ENCODE measurements at places on chromosomes 6 and 20. TPM values are rescaled to one million over a fixed set of nuclear protein-coding genes. Genes with fewer than 3 reads are reported as not detected.

DNA sequence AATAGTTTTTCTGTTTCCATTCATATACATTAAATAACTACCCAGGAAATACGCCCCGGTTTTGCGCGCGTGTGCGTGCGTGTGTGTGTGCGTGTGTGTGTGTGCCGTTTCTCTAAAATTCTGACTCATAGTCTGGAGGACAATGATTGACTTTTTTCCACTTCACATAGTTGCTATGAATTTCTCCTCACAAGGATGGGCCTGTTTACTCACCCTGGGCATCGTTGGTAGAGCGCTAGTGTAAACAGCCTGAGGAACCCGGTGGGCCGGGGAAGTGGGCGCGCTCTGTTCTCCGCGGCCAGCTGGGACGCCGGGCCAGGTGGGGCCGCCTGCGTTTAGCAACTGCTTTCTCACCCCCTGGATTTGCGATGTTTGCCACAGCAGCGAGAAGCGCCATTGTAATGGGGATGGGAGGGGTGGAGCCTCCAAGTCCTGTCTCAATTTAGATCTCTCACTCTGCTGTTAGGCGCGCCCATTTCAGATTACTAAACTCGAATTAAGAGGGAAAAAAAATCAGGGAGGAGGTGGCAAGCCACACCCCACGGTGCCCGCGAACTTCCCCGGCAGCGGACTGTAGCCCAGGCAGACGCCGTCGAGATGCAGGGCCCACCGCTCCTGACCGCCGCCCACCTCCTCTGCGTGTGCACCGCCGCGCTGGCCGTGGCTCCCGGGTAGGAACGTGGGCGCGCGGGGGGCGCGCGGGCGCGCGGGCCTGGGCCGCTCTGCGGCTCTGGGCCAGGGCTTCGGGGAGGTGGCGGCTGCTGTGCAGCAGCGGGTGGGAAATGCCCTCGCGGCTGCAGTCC lies at the start of gene CD109:
Gene CD109 (plus strand): TSS at position 585 of the 803 bp plus-strand sequence. CDS start 13 bp downstream, at position 598.
- peak; percentile 70 for DNase-seq

- peak; percentile 87 for DNase-seq
These were observed 20.4 kb upstream of the CD109 start for GRCh38 chr6:73675466-73676098.

GRCh38 chr20:20603339-20603990 lies 109.0 kb downstream of the RALGAPA2 start:
- DNase-seq = no peak

DNA sequence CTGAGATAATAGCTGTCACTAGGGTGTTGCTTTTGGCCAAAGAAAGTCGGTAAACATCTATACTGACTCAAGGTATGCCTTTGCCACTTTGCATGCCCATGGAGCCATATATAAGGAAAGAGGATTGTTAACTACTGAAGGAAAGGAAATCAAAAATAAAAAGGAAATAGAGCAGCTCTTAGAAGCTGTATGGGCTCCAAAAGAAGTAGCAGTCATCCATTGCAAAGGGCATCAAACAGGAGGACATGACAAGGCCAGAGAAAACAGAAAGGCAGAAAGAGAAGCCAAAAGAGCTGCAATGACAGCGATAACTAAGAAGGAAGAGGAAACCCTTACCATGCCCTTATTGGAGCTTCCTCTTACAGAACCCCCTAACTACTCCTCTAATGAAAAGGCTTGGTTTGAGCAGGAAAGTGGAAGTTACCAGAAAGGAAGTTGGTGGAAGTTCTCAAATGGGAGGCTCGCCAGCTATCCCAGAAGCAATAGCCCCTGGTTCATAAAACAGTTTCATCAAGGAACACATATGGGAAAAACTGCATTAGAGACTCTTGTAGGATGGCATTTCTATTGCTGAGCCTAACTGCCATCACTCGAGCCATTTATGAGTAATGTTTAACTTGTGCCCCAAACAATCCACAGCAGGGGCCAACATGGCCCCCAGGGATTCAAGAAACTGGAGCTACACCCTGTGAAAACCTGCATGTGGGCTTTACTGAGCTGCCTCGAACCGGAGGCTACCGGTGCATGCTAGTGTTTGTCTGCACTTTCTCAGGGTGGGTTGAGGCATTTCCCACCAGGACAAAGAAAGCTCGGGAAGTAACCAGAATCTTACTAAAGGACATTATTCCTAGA lies 7.0 kb downstream of the IL22RA2 start:
- no peak for DNase-seq

CD2AP gene
- polyA plus RNA-seq = 8.6 TPM

DNA sequence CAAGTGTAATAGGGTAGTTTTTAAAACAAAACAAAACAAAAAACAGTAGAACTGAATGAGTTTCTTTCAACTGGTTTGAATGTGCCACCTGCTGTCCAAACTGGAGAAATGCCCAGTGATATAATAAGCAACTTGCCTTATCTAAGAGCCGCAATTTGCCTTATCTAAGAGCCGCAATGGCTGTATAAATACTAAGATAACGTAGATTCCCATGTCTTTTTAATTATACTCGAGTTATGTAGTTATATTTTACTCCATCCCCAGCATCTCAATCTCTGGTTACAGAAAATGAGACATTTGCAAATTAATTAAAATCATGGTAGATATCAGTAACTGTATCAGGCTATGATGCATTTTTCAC lies 67.2 kb downstream of the RPP40 start:
- DNase-seq = no peak

GRCh38 chr20:9499126-9499899 lies 15.1 kb upstream of the LAMP5 start:
- DNase-seq = no peak

PACRG gene
- polyA plus RNA-seq = 0.17 TPM

DNA sequence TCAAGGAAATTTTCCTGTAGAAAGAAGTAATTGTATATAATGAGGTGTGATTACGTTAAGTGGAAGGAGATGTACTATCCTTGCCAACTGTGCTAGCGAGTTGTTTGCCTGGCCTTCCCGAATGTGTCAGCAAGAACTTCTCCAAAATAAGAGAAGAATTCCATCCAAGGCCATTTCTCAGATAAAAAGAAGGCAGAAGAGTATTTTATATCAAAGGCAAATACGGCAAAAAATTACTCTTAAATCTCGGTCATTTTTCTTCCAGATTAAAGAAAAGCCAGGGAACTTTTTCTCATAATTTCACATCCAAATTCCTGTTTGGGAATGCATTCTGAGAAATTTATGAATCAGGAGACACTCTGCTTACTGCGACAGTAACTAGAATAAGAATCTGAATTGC lies 290.6 kb downstream of the CBLN4 start:
- DNase-seq = no peak

DNA sequence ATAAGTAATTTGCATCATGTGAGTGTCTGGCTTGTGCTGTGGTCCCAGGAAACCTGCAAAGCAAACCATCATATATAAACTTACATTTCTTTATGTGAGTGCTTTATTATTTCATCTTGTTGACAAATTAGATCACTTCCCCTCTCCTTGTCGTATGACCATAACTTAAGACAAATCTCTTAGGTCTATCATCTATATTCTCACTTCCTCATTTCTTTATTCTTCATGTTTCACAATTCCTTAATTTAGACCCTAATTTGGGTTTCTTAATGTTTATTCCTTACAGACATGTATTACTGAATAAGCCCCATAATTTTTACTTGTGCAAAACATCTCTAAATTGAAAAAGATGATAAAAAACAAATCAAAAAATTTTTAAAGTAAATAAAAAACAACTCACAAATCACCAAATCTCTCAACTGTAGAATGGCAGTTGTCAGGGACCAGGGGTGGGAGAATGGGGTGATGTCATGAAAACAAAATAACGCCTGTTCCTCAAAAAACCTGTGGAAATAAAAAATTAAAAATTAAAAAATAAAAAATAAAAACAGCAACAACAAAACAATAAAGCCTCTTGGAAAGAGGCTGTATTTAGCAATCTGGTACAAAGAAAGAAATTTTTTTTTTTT lies 49.5 kb upstream of the FBXO30 start:
- DNase-seq = no peak

GRCh38 chr6:130026859-130027258 lies 8.5 kb downstream of the L3MBTL3 start:
- no peak for DNase-seq

Data from H1 (cell line).